ENCODE measurements at places on chromosomes 1 and 21.
A peak's percentile ranks its signal among the peaks of the same experiment; 100 is the strongest.

- no peak for DNase-seq
Observed at GRCh38 chr1:18583326-18583941, 47.2 kb upstream of the PAX7 start.

- no peak for DNase-seq
Observed at GRCh38 chr21:34280389-34280795, 83.4 kb upstream of the KCNE2 start.

DNA sequence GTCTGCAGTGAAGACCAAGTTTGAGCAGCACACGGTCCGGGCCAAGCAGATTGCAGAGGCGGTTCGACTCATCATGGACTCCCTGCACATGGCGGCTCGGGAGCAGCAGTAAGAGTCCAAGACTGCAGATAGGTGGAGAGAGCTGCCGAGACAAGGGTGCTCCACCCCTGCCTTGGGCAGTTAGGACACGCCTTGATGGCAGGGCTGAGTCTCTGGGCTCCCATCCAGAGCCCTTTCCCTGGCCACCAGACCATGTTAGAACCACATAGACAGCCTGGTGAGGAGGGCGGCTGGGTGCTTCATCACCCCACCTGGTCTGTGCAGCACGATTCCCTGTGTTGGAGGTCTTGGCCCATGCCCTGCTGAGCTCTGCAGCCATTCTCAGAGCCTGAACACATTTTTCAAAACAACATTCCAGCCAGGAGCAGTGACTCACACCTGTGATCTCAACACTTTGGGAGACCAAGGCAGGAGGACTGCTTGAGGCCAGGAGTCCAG is 17.3 kb upstream of the MIIP start:
- no peak for DNase-seq

GRCh38 chr1:190507357-190507756 is 29.7 kb upstream of the BRINP3 start:
- DNase-seq, result no peak

DNA sequence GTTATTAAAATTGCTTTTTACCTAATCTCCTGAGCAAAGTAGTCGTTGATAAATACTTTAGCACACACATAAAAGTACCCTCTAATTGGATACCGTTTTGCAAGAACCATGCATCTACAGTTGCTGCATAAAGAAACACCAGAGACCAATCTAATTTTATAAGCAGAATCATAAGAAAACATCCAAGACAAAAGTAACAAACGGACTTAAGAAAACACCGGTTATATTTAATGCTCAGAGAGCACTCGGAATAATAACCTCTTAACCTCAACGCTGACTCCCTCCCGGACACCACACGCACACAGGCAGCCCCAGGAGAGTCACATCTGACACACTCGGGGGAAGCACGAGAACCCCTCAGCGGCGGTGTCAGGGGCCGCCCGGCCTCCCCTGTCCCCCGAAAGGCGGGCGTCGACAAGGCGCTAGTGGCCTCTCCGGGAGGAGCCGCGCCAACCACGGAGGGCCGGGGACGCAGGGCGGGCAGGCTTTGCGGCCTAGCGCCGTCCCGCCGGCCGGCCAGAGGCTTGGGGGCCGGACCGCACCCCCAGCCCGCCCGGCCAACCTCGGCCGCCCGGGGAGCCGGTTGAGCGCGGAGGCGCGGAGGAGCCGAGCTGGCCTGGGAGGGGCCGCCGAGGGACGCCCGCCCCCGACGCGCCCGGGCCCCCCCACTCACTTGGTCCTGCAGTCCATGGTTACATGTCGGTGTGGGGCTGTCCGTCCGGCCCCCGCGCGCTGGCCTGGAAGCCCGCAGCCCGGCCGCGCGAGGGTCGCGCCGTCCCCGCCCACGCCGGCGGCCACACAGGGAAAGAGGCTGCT is 606 bp downstream of the DENND1B start:
- DNase-seq, result no peak

GRCh38 chr1:60173006-60173405 is 99.4 kb upstream of the C1orf87 start:
- DNase-seq, result no peak

GRCh38 chr1:190679044-190679443 is 201.4 kb upstream of the BRINP3 start:
- no peak for DNase-seq

- no peak for DNase-seq
Observed at GRCh38 chr1:58727364-58727763, 27.5 kb upstream of the MYSM1 start.

DNA sequence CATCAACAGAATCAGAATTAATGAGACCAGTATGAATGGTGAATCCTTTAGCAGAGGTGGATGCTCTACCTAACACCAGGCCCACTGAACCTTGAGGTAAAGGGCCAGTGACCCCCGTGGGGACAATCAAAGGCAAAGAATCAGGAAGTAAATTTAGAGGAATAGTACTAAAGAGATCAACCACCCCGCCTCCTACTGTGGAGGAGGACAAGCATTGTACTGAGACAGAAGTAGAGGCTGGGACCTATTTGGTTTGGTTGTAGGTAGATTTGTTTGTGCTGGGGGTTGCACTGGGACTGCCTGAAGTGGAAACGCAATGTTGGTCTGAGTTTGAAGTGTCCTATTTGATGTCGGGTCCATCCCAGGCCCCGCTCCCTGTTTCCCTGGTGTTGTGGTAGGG is 9.5 kb downstream of the CD48 start:
- no peak for DNase-seq

- DNase-seq, result no peak
Observed at GRCh38 chr1:2480986-2481364, 4.9 kb downstream of the PLCH2 start.

- no peak for DNase-seq
Observed at GRCh38 chr1:5428351-5428750, 563.9 kb downstream of the NPHP4 start.

GRCh38 chr1:206461602-206462455 is 8.4 kb upstream of the IKBKE start:
- DNase-seq, result peak; percentile 80

Data from KG1 (cell line).